ENCODE measurements at places on chromosomes 7 and 10. TPM values are rescaled to one million over a fixed set of nuclear protein-coding genes. Genes with fewer than 3 reads are reported as not detected.
A peak's percentile ranks its signal among the peaks of the same experiment; 100 is the strongest.

- DNase-seq: no peak
Measured at GRCh38 chr10:95170790-95171189, 23.2 kb upstream of the ACSM6 start.

DNA sequence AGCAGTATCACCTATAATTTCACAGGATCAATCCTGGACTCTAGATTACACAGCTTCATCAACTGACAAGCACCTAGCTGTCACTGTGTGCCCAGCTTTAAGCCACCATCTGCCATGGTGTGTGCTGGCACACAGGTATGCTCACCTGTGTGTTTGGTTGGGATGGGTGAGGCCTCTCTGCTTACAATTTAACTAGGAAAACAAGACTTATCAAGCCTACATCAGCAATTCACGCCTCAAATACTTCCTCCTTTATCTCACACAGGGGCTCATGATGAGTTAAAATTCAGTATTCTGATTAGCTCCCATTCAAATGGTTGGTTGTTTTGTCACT, 608.2 kb downstream of the PARD3 start:
- DNase-seq: no peak

DNA sequence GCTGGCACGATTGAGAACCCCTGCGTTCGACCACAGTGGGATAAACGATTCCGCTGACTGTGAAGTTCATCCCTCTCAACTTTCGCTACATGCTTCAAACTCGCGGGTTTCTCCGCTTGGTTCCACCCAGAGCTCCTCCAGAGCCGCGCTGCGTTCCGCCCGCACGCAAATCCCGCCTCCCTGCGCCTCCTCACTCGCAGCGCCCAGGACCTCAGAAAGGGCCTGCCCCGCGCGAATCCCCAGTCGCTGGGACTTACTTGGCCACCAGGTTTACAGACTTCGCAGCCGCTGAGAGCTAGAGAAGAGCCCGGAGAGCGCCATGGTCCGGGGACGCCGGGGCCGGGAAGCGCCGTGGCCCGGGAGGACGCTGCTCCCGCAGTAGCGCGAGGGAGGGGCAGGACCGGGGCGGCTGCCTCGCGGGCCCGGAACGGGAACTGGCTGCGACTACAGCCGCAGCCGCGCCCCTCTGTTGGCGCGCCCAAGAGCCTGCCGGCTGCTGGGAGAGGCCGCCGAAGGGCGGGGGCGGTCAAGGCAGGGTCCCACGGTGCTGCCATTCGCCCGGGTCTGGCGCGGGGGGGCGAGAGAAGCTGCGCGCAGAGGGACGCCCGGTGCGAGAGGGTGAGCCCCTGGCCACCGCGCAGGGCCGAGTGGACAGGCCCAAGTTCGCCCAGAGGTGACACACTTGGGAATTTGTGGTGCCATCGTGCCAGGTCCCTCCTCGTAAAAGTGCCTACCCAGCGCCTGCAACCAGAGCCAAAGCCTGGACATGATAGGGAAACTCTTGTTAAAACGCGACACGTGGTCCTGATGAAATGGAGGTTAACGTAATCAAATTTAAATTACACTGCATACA, at the start of gene NOD1:
Gene NOD1, minus strand, starts transcription at position 436 of the 853 bp plus-strand sequence. CDS start 21,863 bp downstream, outside the sequence.
- peak; percentile 82 for DNase-seq

- DNase-seq: no peak
Measured at GRCh38 chr7:94449151-94449725, 54.5 kb downstream of the COL1A2 start.

Gene ADK
- 49.5 TPM for total RNA-seq

Measured in natural killer cell treated with Interleukin-12 subunit alpha and Interleukin-12 subunit beta and Interleukin-15 and Interleukin-18, amount 100 ng/mL, for 72 hours (primary cell).